ENCODE measurements at places on chromosomes 3 and 15.
A peak's percentile ranks its signal among the peaks of the same experiment; 100 is the strongest.

DNA sequence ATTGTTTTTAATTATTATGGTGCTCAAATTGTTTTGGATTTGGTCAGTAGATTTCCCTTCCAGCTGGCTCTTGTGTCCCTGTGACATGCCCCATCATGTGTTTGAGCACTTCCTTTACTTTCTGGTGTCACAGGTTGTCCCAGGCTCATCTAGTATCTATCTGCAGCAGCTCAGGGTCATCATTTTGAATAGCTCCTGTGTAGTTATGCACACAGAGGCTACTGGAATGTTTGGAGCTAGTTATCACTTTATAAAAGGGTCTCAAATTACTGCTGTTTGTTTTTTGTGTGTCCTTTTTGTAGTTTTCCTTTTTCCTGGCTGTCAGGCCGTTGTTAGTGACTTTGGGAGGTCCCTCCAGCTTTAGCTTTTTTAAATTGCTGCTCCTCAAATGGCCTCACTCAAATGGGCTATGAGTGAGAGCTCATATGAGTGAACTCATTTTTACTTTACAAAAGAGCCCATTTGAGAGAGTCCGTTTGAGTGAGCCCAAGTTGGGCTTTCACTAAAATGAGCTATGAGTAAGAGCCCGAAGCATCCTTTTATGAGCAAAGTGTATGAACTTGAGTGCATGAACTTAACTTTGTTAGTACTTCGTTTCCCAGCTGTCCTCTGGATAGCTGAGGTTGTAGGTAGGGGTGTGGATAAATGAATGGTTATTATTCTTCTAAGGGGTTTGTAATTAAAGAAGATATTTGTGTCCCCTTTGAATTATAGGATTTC, 43.8 kb downstream of the SQOR start:
- no peak for DNase-seq

DNA sequence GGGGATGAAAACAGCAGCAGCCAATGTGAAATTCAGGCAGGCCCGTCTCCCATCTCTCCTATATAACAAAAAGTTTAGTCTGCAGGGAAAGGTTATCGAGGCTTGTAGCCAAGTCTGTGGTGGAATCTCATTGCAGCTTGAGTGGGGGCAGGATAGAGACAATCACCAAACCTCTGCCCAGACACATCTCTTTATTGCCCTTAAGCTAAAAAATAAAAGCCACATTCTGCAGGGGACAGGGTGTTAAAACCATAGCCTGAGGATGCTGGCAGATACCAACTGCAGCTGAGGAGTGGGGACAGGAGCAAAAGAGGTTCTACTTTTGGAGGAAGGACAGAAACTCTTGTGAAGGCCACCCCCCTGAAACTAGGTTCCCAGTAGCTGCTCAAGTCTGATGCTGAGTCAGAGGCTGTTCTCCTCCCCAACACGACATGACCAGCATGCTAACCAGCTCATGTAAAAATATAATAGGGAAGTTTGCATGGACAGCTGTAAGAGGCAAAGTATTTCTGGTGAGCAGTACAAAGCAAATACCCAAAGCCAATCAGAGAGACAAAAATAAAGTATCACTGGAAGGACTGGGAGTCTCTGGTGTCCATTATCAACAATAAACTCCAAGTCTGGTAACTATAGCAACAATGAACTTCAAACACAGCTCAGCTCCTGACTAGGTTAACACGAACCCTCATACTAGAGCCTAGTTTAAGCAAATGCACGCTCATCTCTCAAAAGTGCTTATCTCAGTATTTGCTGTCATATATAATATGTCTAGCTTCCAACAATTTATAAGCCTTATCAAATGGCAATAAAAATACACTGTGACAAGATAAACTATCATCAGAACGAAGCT, 362.2 kb upstream of the SLCO3A1 start:
- DNase-seq = no peak

DNA sequence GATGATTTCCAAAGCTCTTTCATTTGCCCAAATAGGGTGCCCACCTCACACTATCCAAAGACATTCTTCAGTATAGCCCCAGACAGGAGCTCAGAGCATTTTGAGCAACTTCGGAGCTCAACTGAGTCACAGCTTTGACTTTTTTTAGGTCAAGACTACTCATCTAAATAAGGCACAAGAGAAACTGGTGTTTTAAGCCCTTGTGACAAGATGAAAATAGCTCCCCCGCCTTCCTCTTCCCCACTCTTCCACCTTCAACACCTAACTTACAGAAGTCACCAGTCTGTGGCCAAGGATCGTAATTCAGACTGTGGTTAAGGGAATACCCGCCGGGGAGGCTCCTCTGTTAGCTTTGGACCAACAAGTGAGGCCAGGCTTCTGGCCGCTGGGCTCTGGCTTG, 60.4 kb upstream of the CA12 start:
- DNase-seq = no peak

- peak; percentile 82 for DNase-seq
These were observed at the start of gene C3orf70 for GRCh38 chr3:185152410-185153170. TSS of gene C3orf70 (minus strand) at chr3:185153060. CDS start at chr3:185152823, 237 bp downstream.

DNA sequence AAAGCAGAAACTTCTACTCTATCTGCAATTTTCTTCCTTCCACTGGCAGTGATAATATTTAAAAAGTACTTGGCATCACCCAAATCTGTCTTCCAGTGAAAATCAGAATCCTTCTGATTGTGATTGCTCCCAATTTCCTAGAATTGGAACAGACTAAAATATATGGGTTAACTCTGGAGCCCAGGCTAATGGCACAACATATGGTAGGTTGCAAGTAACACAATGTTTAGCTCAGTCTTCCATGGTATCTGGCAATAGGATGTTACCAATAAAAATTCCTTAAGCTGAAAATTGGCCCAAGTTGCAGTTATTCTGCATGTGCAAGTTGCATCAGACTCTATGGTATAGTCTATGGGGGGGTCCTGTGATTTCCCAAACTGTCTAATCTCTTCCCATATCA, 273.5 kb upstream of the ADAMTS9 start:
- DNase-seq = no peak

DNA sequence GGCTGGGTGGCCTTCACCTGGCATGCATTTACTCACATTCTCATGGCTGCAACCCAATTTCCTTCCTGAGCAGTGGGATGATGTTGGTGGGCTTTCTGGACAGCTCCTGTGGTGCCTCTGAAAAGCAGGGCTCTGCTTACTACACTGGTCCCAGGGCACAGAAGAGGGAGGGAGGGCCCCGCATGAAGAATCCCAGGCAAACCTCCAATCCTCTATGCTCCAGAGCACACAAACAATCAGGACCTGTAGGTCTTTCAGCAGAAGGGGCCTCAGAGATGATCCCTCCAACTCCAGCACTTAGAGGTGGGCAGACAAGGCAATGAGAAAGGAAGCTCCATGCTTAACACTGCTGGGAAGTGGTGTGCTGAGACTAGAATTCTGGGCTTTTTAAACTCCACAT, 231.7 kb upstream of the ICE2 start:
- no peak for DNase-seq

DNA sequence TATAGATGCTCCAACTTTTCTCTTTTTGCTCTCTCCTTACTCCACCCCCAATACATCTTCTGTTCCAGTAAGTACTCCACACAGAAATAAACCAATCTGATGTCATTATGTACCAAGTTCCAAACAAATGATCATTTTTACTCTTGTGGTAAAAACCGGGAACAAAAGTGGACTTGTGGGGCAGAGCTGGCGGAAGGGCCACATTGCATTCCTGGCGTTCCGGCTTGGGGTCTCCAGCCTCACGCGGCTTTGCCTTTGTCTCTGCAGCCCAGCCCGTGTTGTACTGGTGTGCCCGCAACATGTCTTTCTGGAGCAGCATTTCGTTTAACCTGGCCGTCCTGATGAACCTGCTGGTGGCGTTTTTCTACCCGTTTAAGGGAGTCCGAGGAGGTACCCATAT, 184.4 kb upstream of the BHLHE40 start:
- no peak for DNase-seq

DNA sequence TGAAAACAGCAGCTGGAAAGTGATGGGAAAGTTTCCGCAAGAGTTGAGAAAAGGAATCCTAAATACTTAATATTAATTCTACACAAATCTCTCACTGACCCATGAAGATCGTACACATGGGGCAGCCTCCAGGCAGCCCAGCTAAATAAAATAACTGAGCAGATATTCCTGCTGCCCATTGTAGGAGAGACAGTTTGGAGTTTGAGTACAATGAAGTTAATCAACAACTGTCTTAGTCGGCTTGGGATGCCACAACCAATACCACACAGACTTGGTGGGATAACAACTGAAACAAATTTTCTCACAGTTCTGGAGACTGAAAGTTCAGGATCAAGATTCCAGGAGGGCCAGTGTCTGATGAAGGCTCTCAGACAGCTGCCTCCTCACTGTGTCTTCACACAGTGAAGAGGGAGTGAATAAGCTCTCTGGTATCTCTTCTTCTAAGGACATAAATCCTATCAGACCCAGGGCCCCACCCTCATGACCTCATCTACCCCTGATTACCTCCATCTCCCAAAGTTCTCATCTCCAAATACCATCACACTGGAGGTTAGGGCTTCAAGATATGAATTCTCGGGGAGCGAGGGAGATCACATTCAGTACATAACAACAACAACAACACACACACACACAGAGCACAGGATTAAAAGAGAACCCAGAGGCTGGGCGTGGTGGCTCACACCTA, 9.7 kb downstream of the TRPM7 start:
- DNase-seq = no peak

GRCh38 chr3:29721789-29722188, 440.9 kb downstream of the RBMS3 start:
- no peak for DNase-seq

DNA sequence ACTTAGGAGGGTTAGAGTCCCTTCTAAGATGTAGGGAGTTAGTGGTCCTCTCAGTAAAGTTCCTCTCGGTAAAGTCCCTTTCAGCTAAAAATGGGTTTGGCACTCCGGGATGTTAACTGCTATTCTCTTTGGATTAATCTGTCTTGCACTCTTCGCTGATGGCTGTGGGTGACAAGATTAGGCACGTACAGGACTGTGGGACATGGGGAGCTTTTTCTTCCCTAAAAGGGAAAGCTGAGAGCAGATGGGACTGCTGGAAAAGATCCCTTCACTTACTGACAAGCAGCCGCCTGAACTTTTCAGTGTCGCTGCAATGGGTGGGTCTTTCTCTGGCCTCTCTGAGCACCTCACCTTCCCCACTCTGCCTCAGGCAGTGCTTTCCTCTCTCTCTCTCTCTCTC, 16.4 kb upstream of the HHATL start:
- no peak for DNase-seq

All from Right ventricle myocardium inferior (tissue), 1 donor.